NCI-H1436 treated with DMSO at 0.1 percent for 48 hours (cell line): ENCODE measurements at places on chromosomes 2 and 18.

- DNase-seq = no peak
These were observed 169.9 kb downstream of the FAM210A start for GRCh38 chr18:13556502-13556901.

DNA sequence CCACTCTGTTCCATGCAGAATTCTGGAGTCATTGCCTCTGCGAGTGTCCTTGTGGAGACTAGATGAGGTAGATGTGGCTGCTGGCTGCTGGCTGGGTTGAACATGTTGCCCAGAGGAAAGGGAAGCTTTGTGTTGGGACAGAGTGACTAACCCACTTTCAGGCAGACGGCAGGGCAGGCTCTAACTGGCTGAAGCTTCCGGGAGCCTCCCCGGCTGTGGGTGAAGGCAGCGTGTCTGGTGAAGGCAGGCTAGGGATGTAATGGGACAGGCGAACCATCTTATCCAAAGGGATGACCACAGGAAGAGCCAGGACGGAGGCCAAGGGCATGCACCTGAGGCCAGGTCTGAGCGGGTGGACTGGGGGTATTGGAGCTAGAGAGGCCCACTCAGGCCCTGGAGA lies 16.0 kb downstream of the ASPRV1 start:
- no peak for DNase-seq

GRCh38 chr18:3901811-3902210 lies 451.8 kb downstream of the TGIF1 start:
- DNase-seq = no peak

GRCh38 chr18:35797948-35798347 lies 174.5 kb upstream of the RMP24 start:
- no peak for DNase-seq

- DNase-seq = no peak
These were observed 50.0 kb downstream of the MC4R start for GRCh38 chr18:60322591-60322990.

DNA sequence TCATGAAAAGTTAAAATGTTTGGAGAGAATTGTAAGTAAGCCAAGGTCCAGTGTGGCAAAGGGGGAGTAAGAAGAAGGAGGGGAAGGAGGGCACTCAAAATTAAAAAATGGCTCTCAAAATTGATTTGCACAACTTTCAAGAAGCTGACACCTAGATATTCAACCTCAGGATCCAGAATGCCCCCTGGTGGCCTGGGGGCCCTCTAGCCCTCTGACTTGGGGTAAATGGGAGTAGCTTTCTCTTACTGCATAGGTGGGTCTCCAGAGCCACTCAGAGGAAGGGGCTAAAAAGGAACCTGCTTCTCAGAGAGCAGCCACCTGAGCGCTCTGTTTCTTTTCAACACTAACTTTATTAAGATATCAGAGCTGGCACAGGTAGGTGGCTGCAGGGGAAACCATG lies 968.5 kb downstream of the BCL11A start:
- DNase-seq = no peak

DNA sequence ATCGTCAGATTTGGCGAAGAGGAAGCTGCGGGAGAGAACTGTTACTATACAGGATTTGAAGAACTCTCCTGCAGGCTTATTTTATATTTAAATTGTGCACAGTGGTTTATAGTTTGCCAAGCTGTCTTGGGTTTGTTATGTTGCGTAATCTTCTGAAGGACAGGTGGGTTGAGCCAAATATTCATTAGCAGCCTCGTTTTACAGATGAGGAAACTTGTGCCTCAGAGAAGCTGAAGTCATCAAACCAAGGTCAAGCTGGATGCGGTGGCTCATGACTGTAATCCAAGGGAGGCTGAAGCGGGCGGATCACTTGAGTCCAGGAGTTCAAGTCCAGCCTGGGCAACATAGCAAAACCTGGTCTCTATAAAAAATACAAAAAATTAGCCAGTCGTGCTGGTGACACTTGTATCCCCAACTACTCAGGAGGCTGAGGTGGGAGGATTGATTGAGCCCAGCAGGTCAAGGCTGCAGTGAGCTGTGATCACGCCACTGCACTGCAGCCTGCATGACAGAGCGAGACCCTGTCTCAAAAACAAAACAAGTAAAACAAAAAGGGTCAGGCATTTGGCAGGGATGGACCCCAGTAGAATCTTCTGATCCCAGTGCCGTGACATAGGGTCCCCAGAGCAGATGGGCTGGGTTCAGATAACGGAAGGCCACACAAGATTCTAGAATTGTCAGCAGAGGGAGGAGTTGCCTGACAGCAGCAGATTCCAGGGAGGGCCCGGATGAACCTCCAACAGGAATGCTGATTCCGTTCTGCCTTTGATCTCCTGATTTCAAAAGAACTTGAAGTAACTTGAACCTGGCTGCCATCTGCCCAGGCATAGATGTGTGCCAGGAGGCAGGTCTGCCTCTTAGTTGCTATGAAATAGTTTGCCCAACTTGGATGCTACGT lies 50.6 kb downstream of the SH3BP4 start:
- DNase-seq = no peak

- no peak for DNase-seq
These were observed 212.3 kb upstream of the TRIB2 start for GRCh38 chr2:12504443-12504842.

DNA sequence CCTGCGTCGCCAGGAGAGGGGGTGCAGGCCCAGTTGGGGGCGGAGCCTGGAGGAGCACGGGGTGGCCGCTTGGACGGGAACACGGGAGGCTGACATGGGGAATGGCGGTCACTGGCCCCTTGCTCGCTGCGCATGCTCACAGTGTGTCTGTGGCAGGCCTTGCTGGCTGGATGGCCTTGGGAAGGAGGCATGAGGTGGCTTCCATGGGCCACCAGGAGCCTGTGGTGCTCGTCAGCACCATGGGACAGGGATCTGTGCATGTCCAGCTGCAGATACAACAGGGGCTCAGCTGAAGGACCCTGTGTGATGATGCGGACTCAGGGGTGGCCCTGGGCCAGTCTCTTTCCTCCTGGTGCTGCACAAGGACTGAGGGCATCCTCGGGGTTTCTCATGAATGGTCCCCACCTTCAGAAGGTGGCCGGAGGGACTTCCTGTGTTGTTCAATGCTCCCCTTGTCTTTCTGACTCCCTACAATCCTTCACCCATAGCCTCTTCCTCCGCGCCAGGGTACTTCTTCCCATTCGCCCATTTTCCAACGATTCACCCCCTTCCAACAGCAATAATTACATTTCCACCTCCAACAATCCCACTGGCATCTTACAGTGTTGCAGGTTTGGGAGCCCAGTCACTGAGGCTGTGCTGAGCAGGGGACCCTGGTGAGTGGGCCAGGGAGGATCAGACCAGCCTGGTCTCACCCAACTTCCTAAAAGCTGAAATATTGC lies 3.4 kb upstream of the SP140L start:
- no peak for DNase-seq

DNA sequence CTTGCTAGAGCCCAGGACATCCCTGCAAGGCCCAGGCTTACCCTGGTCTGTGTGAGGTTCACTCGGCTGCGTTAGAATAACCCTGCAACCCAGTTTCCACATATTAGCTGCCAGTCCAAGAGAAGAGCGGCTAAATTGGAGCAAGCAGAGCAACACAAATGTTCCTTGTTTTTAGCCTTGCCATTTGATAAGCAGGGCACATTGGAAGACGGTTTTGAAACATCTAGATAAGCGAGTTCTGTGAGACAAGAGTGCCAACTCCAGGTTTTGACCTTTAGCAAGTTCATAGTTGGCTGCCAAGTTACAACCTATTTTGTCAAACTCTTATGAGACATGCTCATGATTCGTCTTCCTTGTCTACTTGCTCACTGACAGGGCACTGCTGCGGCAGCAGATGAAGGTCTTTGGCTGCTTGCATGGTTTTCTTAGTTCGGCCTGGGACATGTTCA lies 23.5 kb downstream of the DPP4 start:
- DNase-seq = no peak

DNA sequence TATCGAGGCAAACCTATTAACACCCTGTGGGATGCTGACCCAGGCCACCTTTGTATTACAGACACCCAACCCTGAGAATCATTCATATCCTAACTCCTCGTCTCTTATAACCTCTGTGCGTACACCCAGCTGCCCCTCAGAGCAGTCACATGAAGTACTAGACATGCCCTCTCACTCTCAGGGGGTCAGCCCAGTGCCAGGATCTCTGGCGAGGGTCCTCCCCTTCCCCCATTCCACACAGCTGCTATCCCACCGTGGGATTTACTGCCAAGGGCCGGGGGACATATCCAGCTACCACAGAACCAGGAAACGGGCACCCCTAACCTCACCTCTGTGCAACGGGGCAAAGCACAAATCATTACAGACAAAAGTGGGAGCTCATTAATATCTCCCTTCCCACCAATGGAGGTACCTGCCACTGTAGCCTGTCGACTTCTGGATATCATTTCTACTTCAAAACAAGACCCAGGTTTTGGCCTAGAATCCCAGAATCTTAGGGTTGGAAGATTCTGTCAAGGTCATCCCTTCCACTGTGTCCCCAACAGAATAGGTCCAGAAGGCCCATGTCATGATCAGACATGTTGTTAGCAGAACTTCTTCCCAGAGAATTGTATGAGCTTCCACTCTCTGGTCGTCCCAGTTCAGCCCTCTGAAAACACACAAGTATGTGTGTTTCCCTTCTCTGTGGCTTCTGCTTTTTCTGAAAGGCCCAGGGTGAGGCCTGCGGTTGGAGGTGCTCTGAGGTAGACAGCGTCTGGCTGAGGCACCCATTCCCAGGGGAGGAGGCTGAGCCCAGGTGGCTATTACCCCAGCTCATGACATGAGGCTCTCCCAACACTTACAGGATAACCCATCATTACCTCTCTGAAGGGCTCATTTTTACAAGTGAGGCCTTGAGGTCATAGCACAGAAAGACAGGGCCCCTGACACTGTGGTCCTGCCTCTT lies 1.7 kb downstream of the TMBIM1 start:
- DNase-seq = no peak

DNA sequence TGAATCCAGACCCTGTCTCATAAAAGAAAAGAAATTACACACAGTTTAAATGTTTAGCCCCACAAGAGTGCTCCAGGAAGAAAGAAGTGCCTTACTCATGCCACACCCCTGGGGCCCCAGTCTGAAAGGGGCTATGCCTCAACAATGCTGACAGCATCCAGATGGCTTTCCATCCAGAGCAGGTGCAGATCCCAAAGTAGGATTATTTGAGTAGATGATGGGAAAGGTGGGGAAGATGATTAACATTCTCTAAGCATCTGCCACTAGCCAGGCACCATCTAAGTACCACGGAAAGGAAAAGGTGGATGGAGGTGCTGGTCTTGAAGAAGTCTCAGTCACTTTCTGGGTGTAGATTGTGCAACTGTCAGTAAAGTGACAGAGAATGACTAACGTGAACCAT lies 16.3 kb downstream of the DPYSL5 start:
- no peak for DNase-seq

GRCh38 chr2:155815851-155816250 lies 516.7 kb downstream of the NR4A2 start:
- no peak for DNase-seq

DNA sequence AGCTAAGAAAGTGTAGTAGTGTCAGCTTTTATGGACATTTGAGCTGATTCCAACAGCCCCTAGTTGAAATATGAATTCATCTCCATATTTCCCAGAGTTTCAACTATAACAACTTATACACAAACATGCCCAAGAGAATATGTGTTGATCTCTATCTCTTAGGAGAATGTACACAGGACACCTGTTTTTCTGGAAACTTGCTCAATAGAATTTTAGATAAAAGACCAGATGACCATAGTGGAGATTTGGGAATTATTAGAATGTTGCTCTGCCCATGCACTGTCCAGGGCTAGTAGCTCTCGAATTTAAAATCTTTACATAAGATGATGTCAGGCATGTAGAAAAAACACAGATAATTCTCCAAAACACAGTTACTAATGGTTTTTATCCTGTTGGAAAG lies 162.3 kb upstream of the VRK2 start:
- no peak for DNase-seq

GRCh38 chr2:123901256-123901655 lies 123.8 kb upstream of the CNTNAP5 start:
- DNase-seq = no peak

- no peak for DNase-seq
These were observed 68.1 kb downstream of the BOD1L2 start for GRCh38 chr18:57214976-57215375.

DNA sequence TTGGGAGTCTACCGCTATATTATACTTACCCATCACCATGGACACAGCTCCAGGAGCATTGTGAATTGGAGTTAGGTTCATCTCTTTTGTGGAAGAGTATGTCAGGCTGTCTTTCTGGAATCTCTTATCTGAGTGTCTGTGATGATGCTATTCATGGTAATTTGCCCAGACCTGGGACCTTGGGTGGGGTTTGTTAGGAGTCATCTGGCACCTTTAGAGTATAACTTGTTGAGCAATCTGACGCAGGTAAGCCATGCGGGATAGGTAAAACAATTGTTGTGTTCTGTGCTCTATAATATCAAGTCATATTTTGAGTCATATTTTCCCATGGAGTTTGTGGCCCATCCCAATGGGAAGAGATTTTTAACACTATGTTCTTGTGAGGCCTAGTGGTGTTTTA lies 49.7 kb upstream of the MAPRE2 start:
- DNase-seq = no peak

- no peak for DNase-seq
These were observed 50.3 kb downstream of the ZBTB7C start for GRCh38 chr18:48358868-48359267.

- no peak for DNase-seq
These were observed 45.6 kb downstream of the LPIN2 start for GRCh38 chr18:2967357-2967756.

GRCh38 chr2:221482666-221483455 lies 89.2 kb downstream of the EPHA4 start:
- no peak for DNase-seq

GRCh38 chr2:64260093-64260803 lies 116.0 kb upstream of the PELI1 start:
- DNase-seq = no peak

DNA sequence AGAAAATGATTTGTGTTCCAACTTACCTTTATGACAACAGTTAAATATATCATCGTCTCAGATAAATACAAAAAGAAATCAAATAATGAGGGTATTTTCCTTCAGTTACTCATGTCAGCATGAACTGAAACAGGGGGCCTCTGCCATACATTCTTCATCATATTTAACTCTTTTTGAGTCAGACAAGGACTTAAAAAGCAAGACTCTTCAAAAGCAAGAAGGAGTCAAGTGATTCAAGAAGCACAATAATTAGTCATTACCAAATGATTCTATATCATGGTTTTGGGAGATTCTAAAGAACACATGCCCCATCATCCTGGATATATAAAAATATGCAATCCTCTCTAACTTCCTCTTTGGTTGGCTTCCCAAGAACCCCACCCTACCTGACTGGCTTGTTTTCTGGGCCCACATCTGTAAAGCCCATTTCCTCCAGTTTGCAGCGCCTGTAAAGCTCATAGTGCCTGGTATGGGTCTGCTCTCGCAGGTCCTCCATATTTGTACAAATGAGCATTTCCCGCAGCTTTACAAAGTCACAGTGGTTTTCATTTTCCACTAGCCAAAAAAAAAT lies 49.7 kb downstream of the SEPTIN10 start:
- no peak for DNase-seq

DNA sequence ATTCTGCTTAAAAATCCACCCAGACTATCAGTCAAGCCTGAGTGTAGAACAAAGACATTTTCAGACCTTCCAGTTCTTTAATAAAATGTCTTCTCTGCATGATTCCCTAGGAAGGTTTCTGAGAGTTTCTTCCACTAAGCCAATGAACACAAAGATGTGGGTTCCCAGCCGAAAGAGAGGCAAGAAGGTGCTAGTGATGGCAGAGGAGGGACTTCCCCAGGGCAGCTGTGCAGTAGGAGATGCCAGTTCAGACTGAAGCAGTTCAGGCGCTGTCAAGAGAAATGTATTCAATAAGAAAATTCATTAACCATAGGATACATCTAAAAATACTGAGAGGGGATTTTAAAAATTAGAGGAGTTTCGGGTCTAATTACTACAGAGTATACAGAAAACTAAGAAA lies 83.3 kb downstream of the RND3 start:
- DNase-seq = no peak

GRCh38 chr18:6493194-6493593 lies 78.5 kb upstream of the L3MBTL4 start:
- DNase-seq = no peak
